ENCODE measurements at places on chromosomes 2 and 18.

DNA sequence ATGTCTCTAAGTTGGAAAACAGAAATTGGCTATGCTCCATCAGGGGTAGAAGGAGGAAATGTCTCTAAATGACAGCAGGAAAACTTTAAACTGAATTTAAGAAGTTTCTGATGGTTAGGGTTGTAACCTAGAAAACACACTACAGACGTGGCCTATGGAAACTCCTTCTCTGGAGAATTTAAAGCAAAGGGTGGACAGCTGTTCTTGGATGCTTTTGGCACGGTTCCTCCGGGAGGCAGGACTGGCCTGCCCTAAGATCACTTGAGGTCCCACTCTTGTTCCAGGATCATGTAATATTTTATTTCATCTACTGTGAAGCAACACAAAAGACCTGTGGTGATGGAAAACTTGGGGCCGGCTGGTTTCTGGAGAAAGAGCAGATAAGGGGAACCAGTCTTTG lies 77.0 kb downstream of the NRP2 start:
- DNase-seq, result no peak

- DNase-seq, result no peak
Measured at GRCh38 chr18:54712758-54713157, 115.5 kb upstream of the RAB27B start.

DNA sequence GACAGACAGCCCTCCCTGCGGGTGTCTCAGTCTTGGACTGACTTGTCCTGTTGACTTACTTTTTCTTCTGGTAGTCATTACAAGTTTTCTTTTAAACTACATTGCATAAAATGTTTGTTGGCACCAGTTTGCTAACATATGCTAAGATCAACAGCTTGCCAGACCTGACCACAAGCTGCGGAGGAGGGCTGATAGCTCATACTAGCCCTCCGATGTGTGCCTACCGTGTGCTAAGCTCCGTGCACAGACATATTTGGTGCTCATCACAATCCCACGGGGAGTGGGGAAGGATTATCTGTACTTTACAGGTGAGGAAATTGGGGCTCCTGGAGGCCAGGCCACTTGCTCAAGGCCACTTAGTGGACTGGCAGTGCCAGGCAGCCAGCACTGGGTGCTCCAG lies 72.8 kb upstream of the YPEL5 start:
- DNase-seq, result no peak

- DNase-seq, result no peak
Measured at GRCh38 chr2:197268786-197269584, 41.6 kb downstream of the ANKRD44 start.

- no peak for DNase-seq
Measured at GRCh38 chr18:56460581-56460980, 177.8 kb downstream of the TXNL1 start.

GRCh38 chr2:72695676-72696075 lies 130.2 kb downstream of the EXOC6B start:
- no peak for DNase-seq

DNA sequence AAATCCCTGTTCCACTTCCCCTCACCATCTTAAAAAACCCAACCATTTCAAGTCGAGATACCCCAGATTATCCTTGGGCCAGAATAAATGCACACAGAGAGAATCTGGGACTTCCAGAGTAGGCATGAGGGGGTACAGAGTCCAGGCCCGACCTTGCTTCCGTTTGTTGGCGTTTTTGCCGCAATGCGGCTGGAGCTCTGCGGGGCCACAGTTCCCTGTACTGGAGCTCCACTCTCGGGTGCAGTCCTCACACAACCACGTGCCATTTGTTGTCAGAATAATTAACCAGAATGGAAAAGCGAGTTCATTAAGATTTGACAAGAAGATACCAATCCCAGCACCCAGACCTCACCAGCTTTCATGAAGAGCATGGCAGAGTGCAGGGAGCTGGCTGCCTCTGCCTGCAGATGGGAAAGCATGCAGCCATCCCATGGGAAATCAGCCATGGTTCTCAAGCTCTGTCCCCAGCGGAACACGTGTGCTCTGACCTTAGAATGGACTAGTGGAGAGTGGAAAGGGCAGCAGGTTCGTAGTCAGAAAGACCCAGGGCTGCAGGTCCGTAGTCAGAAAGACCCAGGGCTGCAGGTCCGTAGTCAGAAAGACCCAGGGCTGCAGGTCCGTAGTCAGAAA lies 472.8 kb downstream of the EIPR1 start:
- no peak for DNase-seq

DNA sequence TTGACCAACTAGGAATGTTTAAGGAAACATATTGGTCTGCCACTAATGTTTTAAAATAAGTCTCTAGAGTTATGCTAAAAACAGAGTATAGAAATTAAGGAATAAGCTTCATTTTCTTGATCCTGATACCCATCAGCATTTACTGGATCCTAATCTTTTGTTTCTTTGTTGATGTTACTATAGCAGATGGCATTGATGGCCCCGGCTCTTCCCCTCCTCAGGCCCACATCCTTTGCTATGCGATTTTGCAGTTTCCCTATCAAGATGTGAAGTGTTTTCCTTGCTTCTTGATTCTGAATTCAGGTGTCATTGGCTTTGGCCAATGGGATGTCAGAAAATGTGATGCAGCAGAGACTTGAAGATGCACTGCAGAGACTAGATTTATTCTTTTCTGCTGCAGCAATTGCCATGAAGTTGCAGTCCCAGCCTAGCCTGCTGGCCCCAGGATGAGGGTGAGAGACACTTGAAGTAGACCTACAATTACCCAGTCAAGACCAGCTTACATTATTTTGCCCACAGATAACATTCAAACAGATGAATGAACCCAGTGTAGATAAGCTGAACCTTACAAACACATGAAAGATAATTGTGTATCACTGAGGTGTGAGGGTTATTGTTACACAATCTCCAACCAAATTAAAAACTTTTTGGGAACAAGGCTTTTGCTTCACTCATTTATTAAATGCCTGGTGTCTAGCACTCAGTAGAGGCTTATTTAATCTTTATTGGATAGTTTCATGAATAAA lies 115.2 kb upstream of the ITGA4 start:
- no peak for DNase-seq

- no peak for DNase-seq
Measured at GRCh38 chr2:205372141-205372540, 310.2 kb upstream of the NRP2 start.

DNA sequence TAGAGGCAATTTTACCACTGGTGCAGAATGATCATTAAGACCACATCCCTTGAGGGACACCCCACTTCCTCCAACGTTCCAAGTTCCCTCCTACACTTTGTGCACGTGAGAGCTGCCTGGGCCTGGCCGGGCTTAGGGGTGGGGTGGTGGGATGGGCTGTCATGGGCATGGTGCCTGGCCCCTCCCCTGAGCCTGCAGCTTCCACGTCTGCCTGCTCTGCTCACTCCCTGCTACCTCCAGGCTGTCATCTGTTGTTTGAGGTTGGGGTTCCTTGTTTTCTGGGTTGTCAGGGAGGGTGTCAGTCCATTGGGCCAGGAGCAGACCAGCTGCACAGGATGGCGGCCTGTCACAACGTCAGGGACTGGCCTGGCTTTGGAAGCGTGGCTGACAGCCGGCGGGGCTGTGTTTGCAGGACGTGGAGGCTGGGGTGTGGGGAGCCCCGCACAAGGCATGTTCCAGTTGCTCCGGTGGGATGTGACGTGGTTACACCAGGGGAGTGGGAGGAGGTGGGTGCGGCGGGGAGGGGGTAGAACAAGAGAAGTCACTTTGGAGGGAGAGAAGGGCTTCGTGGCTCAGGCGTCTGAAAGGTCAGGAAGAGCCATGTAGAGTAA lies 72.3 kb downstream of the RTP5 start:
- no peak for DNase-seq

- DNase-seq, result no peak
Measured at GRCh38 chr18:71237641-71238040, 948.8 kb downstream of the SOCS6 start.
